ENCODE measurements at places on chromosomes 7 and 10.

DNA sequence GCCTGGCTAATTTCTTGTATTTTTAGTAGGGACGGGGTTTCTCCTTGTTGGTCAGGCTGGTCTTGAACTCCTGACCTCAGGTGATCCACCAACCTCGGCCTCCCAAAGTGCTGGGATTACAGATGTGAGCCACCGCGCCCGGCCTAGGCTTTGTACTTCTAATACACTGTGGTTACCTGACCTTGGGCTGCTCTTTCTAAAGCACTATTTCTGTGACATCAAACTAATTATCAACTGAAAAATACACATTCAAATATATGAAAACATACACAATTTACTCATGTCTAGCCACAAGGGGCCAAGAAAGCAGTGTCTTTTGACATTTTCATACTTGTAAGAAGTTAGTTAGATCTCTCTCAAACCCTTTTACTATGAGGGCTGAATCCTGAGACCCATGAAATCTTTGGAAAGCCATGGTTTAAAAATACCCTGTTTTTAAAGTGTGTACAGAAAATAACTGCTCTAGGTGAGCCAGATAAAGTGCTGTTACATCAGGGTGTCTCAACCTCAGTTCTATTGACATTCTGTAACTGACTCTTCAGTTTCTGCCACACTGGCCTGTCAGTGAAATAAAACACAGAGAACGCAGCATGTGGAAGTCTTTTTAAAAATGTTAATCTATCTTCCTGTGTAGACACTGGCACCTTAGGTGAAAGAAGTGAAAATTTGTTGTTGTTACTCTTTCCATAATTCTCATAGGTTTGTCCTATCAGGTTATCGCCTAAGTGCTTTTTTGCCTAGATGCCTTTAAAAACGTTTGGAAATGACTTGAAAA is 58.8 kb downstream of the CREM start:
- no peak for DNase-seq

- peak; percentile 92 for DNase-seq
Measured at GRCh38 chr7:136168821-136169220, 191.7 kb upstream of the MTPN start.

GRCh38 chr10:28094121-28094520 is 95.2 kb upstream of the ODAD2 start:
- no peak for DNase-seq

DNA sequence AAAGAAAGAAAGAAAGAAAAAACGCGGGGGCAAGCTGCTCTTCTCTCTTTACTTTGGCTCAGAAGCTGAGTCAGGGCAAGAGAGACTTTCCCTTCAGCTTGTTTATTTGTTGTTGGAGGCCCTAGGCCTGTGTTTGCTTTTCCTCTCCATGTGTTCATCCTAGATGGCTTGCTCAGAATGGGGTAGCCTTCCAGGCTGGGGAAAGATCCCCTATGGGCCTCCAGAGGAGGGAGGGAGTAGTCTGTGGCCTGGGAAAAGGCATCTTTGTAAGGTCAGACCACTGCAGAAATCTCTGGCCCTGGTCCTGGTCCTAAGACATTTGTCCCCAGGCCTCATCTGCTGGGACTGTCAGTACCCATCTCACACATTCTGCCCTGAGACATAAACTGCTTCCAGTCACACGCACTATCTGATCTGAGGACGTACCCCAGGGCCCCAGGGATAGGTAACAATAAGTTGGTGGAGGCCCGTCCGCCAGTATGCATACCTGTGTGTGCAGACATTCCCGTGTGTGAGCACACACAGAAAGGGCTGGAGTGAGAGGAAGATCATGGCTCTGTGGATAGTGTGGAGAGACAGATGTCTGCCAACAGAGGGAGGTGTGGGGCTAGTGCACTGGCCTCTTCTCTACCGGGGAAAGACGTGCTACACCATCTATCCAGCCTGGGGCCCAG is 4.9 kb upstream of the SCD start:
- DNase-seq: peak; percentile 68

- no peak for DNase-seq
Measured at GRCh38 chr10:122390271-122390670, 15.8 kb downstream of the PLEKHA1 start.
